ENCODE measurements at places on chromosomes 7 and 10.

DNA sequence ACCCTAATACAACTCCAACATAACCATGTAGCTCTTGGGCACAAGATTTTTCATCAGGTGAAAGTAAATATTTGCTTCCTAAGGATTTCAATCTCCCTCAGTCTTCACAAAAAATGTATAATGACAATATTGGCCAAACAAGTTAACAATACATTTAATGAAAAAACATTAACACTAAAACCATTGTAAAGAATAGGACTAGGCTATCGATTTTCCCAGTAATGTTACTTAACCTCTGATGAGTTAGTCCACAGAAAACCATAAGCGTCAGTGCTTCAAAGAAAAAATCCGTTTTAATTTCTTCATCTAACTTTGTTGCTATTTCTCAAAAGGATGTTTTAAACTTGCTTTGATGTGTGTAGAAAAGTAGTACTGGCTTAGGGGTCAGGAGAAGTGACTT, 1.2 kb downstream of the ZNF33B start:
- DNase-seq, result no peak

DNA sequence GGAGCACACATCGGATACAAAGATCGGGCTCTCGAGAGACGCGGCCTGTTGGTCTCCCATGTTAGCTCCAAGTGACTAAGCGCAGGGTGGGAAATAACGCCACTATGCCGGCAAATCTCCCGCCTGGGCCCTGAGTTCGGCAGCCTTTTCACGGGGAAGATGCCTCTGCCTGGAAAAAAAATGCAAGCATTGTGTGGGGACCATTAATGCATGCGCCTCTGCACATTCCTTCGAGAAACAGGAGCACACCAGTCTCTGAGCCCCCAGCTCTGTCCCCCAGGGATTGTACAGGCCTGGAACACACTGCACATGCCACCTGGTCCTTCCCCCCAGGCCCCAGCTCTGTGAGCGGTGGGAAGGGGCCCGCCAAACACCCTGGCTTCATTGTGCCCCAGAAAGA, 44.1 kb downstream of the FBXW4 start:
- no peak for DNase-seq

DNA sequence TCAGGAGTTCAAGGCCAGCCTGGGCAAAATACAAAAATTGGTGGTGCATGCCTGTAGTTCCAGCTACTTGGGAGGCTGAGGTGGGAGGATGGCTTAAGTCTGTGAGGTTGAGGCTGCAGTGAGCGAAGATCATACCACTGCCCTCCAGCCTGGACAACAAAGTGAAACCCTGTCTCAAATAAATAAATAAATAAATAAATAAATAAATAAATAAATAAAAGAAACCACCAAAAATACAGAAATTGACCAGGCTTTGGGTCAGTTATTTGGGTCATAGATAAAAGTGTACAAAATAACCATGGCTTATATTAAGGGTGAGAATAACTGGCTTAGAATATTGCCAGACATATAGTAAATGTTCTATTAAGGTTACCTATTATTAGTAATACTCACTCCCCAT, 129.2 kb downstream of the NEUROD6 start:
- no peak for DNase-seq

DNA sequence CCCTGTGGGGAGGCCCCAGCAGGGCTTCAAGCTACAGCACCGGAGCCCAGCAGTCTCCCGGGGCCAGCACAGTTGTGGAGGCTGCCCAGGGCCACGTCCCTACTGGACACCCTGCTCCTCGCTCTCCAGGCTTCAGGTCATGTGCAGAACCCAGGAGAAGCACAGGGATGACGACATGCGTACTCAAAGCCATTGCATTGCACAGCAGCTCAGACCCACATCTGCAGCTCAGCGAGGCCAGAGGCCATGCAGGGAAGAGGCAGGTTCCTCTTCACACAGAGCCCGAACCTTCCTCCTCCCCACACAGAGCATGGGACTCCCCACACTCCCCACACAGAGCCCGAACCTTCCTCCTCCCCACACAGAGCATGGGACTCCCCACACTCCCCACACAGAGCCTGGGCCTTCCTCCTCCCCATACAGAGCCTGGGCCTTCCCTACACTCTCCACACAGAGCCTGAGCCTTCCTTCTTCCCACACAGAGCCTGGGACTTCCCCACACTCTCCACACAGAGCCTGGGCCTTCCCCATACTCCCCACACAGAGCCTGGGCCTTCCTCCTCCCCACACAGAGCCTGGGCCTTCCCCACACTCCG, 12.3 kb downstream of the CFAP46 start:
- DNase-seq, result no peak

Data from NCI-H82 (cell line).